ENCODE measurements at places on chromosomes 3 and 15.

DNA sequence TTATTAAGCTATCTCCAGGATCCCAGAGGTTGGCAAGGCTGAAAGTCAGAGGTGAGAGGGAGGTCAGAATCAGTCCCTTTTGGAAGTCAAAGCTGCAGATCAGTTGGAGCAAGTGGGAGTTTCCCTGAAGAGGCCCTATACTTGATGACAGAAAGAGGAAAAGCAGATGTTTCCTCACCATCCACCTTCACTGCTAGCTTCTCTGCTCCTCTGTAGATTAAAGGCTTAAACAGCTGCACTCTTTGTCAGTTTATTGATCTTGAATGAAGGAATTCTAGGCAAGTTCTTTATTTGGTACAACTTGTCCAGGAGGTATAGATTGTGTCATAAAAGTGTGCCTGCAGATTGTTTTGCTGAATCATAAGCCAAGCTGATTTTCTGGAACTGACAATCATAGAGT, 408.2 kb upstream of the TGFBR2 start:
- DNase-seq: no peak

DNA sequence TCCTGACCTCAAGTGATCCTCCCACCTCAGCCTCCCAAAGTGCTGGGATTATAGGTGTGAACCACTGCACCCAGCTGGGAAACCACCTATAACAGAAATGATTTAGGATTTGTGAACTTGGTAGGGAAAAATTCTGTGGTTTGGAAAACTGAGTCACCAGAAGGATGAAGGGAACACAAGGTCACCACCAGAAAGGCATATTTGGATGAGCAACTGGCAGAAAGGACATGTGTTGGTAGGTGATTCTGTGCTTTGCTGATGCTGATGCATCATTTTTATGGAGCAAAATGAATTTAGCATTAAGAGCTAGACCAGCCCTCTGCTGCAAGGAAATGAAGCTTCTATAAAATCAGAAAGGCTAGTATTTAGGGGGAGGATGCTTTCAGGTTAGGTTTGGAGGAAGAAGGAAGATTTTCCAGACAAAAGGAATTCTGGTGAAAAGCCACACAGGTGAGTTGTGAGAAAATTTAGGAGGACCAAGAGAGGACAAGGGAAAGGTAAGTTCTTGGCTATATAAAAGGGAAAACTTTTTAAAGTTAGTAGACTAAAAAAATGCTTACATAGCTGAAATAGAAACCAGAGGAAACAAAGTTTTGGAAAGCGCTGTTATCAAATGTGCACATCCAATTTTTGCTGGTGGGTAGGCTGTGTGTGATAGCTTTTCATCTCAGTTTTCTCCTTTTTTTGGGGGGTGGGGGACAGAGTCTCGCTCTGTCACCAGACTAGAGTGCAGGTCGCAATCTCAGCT, 3.6 kb downstream of the PXK start:
- no peak for DNase-seq

DNA sequence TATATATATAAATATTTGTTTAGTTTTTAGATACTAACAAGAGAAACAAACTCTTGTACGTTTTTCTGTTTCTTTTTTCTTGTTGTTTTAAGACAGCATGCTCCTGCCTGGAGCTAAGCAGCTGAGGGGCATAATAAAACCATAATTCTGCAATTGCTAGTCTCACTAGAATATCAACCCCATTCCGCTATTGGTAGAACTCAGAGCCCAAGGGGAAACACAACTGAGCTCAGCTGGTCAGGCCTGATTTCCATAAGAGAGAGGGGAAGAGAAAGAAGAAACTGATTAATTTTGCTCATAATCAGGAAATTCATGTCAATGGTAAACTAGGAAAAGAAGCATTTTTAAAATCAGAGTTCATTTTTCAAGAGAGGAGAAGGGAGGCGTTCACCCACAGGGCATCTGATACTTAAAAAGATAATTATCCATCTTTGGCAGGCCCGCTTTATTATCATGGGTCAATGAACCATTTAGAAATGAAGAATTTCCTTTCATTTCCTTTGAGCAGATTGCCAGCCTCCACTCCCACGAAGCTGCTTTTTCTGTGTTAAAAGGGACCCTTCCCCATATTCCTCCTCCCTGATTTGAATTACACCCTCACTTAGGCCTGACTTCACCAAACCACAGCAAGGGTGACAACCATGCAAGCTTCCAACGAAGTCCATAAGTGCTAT, 965.3 kb upstream of the CFAP20DC start:
- no peak for DNase-seq

DNA sequence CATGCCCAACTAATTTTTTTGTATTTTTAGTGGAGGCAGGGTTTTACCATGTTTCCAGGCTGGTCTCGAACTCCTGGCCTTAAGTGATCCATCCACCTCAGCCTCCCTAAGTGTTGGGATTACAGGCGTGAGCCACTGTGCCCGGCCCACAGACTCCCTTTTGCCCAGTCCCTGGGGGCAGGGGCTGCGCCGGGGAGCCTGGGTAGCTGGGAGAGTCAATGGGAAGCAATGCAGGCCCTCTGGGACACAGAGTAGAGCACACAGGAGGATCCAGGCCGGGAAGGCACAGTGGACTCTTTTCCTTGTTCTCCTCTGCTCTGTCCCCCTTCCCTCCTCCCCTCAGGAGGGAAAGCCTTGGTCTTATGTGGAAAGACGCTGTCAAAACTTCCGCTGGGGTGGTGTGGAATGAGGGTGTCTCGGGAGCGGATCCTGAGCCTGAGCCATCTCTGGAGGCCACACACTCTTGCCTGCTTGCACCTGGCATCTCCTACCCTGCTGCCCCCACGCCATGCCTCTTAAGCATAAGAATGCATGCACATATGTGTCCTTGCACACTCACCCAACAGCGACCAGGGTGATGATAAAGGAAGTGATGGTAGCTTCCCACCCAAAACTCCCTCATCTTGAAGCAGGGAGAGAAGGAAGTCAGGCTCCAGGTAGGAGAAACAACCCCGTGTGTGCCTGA, 11.9 kb upstream of the PRKCD start:
- DNase-seq: no peak

- DNase-seq: no peak
Measured at GRCh38 chr3:186383026-186383993, 21.3 kb upstream of the DGKG start.

DNA sequence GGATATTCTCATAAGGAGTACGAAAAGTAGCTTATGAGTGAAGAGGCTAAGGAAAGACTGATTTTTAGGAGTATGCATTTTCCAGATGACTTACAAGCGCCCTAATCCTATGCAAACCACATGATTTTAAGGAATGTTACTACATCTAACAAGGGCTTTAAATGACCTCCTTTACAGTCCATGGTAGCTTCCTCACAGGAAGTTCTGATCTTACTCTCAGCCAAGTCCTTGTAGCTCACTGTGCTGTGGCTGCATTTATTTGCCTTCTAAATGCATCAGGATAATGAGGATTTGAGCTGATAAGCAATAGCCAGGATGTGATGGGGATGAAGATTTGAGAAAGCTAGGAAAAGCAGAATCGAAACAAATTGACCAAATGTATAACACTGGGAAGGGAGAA, 896.0 kb downstream of the MCTP2 start:
- no peak for DNase-seq

All from right kidney (tissue), 9 donors.